ENCODE measurements at places on chromosomes 3 and 15. TPM values are rescaled to one million over a fixed set of nuclear protein-coding genes. Genes with fewer than 3 reads are reported as not detected.
A peak's percentile ranks its signal among the peaks of the same experiment; 100 is the strongest.

AP3B2 gene
- total RNA-seq: not detected

SEMA6D gene
- 2.0 TPM for total RNA-seq

OR5K2 gene
- total RNA-seq: not detected

- peak overlapping the region; percentile 90 for H3K4me3 ChIP-seq
- peak overlapping the region; percentile 96 for H3K27ac ChIP-seq
- no peak for DNase-seq
- peaks cover 24% of the 10 kb centered on the region for H3K36me3 ChIP-seq
- peaks cover 4% of the 10 kb centered on the region for H3K27me3 ChIP-seq
- H3K4me1 ChIP-seq: peaks cover 26% of the 10 kb centered on the region
These were observed 795 bp downstream of the LAMB2 start for GRCh38 chr3:49132073-49132436.

DNA sequence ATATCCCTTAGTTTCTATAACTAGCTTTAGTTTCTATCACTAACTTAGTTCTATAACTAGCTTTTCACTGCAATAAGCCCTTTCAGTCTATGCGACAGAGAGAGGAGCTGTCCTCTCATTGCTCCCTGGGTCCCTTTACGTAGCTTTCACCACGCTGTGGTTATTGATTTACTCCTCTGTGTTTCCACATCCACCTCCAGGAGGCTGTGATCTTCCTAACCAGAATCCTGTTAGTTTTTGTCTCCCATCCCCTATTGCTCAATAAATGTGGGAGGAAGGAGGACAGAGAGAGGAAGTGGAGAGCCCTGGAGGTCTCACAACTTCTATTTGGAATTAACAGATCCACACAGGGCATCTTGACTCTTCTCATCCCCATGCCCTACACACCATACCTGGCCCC, 1036.1 kb downstream of the MCTP2 start:
- no peaks in the 10 kb centered on the region for H3K36me3 ChIP-seq
- H3K4me1 ChIP-seq: peaks cover 83% of the 10 kb centered on the region
- H3K4me3 ChIP-seq: peak overlapping the region; percentile 7
- DNase-seq: no peak
- H3K27ac ChIP-seq: peak overlapping the region; percentile 80

DNA sequence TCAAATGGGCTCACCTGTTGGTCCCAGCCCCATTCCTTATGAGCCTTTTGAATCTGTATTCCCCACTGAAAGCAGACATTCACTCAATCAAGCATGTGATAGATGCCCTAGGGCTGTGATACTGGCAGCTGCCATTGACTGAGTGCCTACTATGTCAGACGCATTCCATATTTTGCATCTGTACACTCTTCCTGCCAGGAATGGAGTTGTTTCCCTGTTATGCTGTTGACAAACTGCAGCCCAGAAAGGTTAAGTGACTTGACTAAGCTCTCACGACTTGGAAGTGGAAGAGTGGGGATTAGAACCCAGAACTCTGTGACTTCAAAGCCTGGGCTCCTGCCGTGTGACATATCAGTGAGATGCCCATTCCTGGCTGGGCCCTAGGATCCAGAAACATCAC, 211.4 kb downstream of the RPLP1 start:
- H3K36me3 ChIP-seq: no peaks in the 10 kb centered on the region
- H3K27me3 ChIP-seq: peaks cover 15% of the 10 kb centered on the region
- H3K27ac ChIP-seq: no peak overlapping the region

DNA sequence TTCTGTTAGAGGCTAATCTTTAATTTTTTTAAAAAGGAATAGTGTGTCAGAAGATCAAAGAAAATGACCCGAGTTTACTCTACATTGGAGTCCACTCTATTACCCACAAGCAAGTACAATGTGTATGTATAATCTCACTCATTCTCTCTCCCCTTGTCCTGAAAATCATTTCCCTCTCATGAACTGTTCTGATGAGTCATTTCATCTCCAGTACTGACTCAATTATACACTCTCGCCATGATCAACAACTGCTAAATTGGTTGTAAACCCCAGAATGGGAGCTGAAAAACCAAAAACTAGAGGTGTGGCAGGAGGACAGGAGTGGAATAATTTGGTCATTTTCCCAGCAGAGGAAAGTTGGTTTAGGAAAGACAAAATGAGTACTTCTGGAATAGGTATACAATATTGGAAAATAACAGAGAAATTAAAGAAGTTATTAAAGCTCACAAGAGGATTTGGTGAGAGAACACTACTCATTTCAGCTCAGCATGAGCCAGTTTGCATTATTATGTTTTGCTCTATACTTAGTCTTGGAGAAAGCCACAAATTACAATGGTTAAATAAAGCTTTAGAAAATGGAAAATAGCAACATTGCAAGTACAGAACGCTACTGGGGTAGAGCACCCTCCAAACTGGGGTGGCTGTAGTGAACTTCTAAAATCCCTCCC, 144.3 kb upstream of the PFN2 start:
- peaks cover 41% of the 10 kb centered on the region for H3K4me1 ChIP-seq
- H3K36me3 ChIP-seq: no peaks in the 10 kb centered on the region
- peak; percentile 25 for DNase-seq
- H3K4me3 ChIP-seq: no peak overlapping the region
- H3K27me3 ChIP-seq: peaks cover 2% of the 10 kb centered on the region
- H3K27ac ChIP-seq: peak overlapping the region; percentile 66

- no peak overlapping the region for H3K27ac ChIP-seq
- H3K4me3 ChIP-seq: no peak overlapping the region
- H3K4me1 ChIP-seq: peaks cover 9% of the 10 kb centered on the region
- no peaks in the 10 kb centered on the region for H3K36me3 ChIP-seq
These were observed 24.2 kb upstream of the ZPLD1 start for GRCh38 chr3:102410616-102411015.

- peak overlapping the region; percentile 91 for H3K27ac ChIP-seq
- H3K4me1 ChIP-seq: peaks cover 89% of the 10 kb centered on the region
- H3K27me3 ChIP-seq: no peaks in the 10 kb centered on the region
- peak overlapping the region; percentile 73 for H3K4me3 ChIP-seq
- peaks cover 23% of the 10 kb centered on the region for H3K36me3 ChIP-seq
- peak; percentile 87 for DNase-seq
These were observed 50.4 kb downstream of the FLNB start for GRCh38 chr3:58058361-58059263.

- H3K27me3 ChIP-seq: no peaks in the 10 kb centered on the region
- DNase-seq: no peak
- no peak overlapping the region for H3K4me3 ChIP-seq
- H3K36me3 ChIP-seq: no peaks in the 10 kb centered on the region
- no peak overlapping the region for H3K27ac ChIP-seq
These were observed 1021.0 kb downstream of the EPHA3 start for GRCh38 chr3:90128391-90128790.

DNA sequence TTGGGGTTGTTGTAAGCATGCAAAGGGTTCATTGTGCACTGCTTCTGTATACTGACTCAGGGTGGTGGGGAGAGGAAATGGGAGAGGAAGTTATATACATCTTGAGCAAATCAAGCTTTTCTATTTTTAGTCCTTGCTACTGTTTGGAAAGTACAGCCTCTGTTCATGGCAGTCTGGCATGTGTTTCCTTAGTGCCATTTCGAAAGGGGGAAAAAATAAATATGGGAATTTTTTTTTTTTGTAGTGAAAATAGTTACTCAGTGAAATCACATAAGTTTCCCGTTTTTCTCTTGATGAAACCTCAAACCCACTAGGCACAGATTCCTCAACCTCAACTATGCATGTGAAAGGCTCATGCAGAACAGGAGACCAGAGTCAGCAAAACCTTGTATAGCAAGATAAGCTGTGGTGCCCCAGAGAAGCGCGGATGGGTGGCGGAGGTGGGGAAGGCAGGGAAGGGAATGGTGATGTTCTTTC, 353.3 kb downstream of the LPP start:
- peaks cover 64% of the 10 kb centered on the region for H3K4me1 ChIP-seq
- peak; percentile 81 for DNase-seq
- peak overlapping the region; percentile 47 for H3K4me3 ChIP-seq
- peaks cover 42% of the 10 kb centered on the region for H3K36me3 ChIP-seq
- no peaks in the 10 kb centered on the region for H3K27me3 ChIP-seq
- peak overlapping the region; percentile 51 for H3K27ac ChIP-seq

- H3K27me3 ChIP-seq: peaks cover 5% of the 10 kb centered on the region
- peaks cover 28% of the 10 kb centered on the region for H3K36me3 ChIP-seq
- H3K4me3 ChIP-seq: no peak overlapping the region
- DNase-seq: peak; percentile 27
- H3K27ac ChIP-seq: peak overlapping the region; percentile 43
These were observed 5.2 kb downstream of the RCCD1 start for GRCh38 chr15:90959894-90960293.

DNA sequence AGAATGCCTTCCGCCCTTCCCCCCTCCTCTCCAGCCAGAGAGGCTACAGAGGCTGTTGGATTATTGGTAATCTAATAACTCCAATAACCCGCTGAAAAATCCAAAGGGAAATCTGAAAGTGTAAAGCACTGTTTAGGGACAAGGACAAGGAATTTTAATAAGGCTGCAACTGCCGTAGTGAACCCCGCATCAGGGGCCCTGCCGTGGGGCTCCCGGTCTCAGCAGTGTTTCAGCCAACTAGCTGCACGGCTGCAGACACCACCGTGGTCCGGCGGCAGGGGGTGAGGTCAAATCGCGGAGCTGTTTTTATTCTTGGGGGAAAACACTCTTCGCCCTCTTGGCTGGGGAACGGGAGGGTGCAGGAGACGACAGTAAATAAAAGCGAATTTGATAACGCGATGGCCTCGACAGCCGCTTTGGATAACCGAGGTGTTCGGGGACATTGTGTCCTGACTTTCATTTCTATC, 6.1 kb downstream of the BCL6 start:
- peaks cover 5% of the 10 kb centered on the region for H3K27me3 ChIP-seq
- DNase-seq: no peak
- peak overlapping the region; percentile 100 for H3K27ac ChIP-seq
- peaks cover 15% of the 10 kb centered on the region for H3K36me3 ChIP-seq

GRCh38 chr3:141440942-141441341, 45.9 kb upstream of the RASA2 start:
- H3K36me3 ChIP-seq: peaks cover 69% of the 10 kb centered on the region
- H3K4me3 ChIP-seq: peak overlapping the region; percentile 9
- no peak for DNase-seq
- H3K27ac ChIP-seq: peak overlapping the region; percentile 79

- H3K27ac ChIP-seq: no peak overlapping the region
- H3K4me1 ChIP-seq: no peaks in the 10 kb centered on the region
- no peak for DNase-seq
- H3K36me3 ChIP-seq: no peaks in the 10 kb centered on the region
These were observed 61.0 kb upstream of the BBX start for GRCh38 chr3:107461721-107462120.

GRCh38 chr3:162072656-162073164, 576.1 kb downstream of the OTOL1 start:
- no peak overlapping the region for H3K4me3 ChIP-seq
- peaks cover 8% of the 10 kb centered on the region for H3K4me1 ChIP-seq
- H3K27me3 ChIP-seq: no peaks in the 10 kb centered on the region
- DNase-seq: no peak

DNA sequence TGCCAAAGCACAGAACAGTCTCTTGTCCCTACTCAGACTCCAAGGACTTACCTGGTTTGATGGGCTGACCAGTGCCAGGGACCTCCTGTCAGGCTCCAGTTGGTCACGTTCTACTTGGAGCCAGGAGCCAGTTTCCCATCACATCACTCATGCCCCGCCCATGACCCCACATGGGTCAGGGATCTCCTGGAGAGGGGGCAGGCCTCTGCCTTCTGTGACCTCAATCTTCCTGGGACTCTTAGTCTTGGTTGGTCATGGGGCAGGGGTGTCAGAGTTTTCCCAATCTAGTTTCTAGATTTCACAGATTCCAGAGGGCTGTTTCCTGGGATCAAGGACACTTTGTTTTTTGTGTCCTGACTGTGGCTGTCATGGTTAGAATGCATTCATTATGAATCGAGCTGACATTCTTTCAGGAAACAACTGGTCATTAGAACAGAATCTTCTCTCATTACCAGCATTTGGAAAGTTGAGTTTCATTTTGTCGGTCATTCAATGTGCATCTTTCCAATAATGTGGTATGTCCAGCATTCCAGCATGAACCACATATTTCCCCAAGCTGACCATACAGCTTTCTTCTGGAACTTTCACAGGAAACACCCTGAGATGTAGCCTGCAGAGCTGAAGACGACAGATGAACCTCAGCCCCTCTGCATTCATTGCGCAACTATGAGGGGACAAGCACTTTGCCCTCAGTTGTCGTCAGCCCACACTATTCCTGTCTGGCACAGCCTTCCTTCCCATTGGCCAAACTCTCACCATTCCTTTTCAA, 19.8 kb downstream of the CYP19A1 start:
- peaks cover 38% of the 10 kb centered on the region for H3K27me3 ChIP-seq
- DNase-seq: peak; percentile 8
- H3K36me3 ChIP-seq: no peaks in the 10 kb centered on the region
- no peak overlapping the region for H3K27ac ChIP-seq
- no peak overlapping the region for H3K4me3 ChIP-seq

DNA sequence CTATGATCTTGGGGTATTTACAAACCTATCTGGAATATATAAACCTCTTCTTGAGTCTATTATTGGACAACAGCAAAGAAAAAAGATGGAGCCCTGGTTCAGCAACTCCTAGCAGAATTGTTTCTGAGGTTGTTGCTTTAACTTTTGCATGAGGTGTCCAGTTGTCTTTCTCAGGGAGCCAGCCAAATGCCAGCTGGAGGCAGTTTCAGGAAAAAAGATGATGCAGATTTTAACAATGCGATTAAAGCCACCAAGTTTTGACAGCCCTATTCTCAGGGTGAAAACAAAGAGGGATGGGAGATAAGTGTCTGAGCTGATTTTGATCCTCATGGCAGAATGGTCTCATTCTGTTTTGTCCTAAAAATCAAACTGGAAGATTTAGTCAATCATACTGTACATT, 181.6 kb upstream of the RASGRP1 start:
- peak overlapping the region; percentile 1 for H3K27ac ChIP-seq
- peak; percentile 19 for DNase-seq
- H3K27me3 ChIP-seq: no peaks in the 10 kb centered on the region
- peaks cover 29% of the 10 kb centered on the region for H3K4me1 ChIP-seq
- H3K4me3 ChIP-seq: no peak overlapping the region
- H3K36me3 ChIP-seq: peaks cover 8% of the 10 kb centered on the region

GRCh38 chr15:63836579-63836978, 2.8 kb upstream of the HERC1 start:
- peaks cover 10% of the 10 kb centered on the region for H3K27me3 ChIP-seq
- peaks cover 29% of the 10 kb centered on the region for H3K4me1 ChIP-seq
- H3K27ac ChIP-seq: no peak overlapping the region

GRCh38 chr3:13780432-13781176, 99.3 kb downstream of the WNT7A start:
- no peaks in the 10 kb centered on the region for H3K4me1 ChIP-seq
- DNase-seq: no peak
- no peak overlapping the region for H3K27ac ChIP-seq
- H3K36me3 ChIP-seq: no peaks in the 10 kb centered on the region
- peaks cover 29% of the 10 kb centered on the region for H3K27me3 ChIP-seq

DNA sequence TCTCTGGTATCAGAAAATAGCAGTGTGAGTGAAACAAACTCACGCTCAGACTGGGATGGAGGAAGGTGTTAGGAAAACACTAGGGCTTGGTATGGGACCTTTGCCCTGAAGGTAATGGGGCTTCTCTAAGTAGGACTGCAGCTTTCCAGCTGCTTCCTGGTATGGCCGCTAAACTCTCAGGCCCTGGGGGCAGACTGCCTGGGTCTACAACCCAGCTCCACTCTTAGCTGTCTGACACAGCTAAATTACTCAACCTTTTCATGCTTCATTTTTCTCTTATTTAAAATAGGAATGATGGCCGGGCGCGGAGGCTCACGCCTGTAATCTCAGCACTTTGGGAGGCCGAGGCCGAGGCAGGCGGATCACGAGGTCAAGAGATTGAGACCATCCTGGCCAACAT, 5.2 kb upstream of the YEATS2 start:
- DNase-seq: no peak
- no peaks in the 10 kb centered on the region for H3K36me3 ChIP-seq
- H3K4me3 ChIP-seq: no peak overlapping the region

GRCh38 chr3:31890742-31891469, 90.2 kb downstream of the OSBPL10 start:
- H3K4me1 ChIP-seq: peaks cover 14% of the 10 kb centered on the region
- H3K4me3 ChIP-seq: no peak overlapping the region
- peaks cover 7% of the 10 kb centered on the region for H3K27me3 ChIP-seq
- no peak overlapping the region for H3K27ac ChIP-seq
